Stimulated activated CD8-positive, alpha-beta memory T cell treated with anti-CD3 and anti-CD28 coated beads, Interleukin-15, amount 100 ng/mL, for 24 hours (primary cell): ENCODE measurements at places on chromosomes 5 and 9.

DNA sequence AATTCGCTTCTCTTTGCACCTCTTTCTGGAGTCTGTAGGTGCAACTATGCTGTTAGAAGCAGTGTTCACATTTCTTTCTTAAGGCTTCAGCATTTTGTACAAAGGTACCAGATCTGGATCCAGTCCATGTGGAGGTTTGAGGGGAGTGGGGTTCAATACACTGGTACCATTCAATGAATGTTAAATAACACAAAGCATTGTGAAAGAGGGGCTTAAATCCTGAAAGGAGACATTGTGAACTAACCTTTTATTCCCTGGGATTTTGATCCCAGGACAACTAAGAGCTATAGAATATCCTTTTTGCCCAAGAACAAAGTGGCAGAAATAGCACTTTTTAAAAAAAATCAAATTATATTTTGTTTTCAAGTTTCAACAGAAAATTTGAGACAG, 107.7 kb upstream of the VCAN start:
- DNase-seq: no peak

GRCh38 chr9:137150617-137151457, 11.9 kb downstream of the GRIN1 start:
- DNase-seq: no peak

- no peak for DNase-seq
Observed at GRCh38 chr5:19175776-19176570, 812.0 kb downstream of the CDH18 start.

- no peak for DNase-seq
Observed at GRCh38 chr9:89442501-89442978, 55.4 kb downstream of the SEMA4D start.

GRCh38 chr5:102802708-102803458, 47.8 kb downstream of the PAM start:
- DNase-seq: no peak

- DNase-seq: no peak
Observed at GRCh38 chr5:142746532-142747433, 23.4 kb upstream of the ARHGAP26 start.

- no peak for DNase-seq
Observed at GRCh38 chr9:16132513-16132912, 579.7 kb downstream of the CCDC171 start.

DNA sequence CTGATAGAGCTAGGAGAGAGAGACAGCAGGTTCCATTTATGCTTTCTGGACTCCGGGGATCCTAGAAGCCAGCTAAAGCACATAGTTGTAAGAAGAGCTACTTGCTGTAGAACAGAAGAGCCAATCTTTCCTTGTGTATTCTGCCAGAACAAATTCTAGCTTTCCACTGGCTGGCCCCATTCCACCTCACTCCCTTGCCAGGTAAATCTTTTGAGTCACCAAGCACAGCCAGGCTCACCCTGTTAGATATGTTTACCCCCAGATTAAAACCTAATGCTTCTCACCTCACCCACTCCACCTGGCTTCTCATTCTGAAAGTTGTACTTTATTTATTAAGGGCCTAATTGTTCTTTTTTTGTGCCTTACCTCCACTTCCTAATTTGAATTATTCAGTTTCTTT, 48.9 kb upstream of the CHD1 start:
- no peak for DNase-seq

DNA sequence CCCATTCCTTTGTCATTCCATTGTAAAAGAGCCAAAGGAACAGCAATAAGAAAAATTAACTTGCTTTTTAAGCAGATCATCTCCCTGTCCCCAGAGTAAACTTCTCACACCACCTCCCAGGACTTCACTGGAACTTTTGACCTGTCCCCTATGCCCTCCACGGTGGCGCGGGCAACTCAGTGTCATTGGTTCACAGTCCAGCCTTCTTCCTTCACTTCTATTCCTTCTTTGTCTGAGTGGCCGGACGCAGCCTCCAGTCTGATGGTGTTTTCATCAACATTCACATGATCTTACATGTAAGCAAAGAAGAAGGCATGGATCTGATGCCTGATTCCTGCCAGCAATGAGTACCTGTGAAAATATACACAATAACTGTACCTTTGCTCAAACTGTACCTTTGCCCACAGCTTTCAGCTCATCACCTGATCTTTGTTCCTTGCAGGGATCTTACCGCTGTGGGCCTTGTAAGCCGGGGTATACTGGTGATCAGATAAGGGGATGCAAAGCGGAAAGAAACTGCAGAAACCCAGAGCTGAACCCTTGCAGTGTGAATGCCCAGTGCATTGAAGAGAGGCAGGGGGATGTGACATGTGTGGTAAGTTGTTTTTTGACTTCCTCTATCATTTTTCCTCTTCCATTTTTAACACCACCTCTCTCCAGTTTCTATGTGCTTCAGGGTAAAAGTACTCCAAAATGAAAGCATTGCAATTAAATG, 32.5 kb downstream of the THBS4 start:
- no peak for DNase-seq
